ENCODE measurements at places on chromosomes 4 and X.

DNA sequence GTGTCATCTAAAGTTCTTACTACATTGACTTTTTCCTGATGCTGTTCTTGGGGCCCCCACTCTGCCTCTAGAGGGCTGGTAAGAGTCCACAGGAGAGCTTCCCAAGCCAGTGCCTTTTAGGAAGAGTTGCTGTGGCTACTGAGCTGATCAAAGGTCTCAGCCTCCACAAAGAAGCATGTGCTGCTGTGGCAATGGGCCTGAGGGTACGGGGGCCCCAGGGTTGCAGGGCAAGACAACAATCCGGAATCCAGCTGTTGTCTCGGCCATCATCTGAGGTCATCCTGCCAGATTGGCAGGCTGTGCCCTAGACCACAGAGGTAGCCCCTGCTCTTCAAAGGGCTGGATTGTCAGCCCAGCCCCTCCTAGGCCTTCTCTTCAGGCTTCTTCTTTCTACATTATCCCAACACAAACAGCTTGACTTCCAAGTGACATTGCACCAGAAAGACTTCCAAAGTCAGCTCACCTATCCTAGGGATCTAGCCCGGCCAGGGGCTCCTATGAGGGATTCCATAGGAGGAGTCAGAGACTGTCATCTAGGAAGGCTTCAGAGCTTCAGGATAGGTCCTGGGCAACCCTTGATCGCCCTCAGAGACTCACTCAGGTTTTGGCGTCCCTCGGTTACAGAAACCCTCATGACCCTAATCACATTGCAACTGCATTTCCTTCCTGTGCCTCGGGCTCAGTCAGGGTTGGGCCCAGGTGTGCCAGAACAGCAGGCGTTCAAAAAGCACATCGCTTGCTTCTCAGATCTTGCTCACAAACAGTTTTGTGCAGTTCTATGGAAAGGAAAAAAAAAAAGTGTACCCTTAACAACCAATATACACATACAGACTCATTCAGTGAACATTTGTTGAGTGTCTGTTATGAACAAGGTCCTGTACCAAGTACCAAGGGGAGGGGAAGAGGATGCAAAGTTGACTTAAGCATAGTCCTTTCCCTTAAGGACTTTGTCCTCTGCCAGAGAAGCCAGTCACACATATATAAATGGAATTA lies 27.8 kb downstream of the SLC25A5 start:
- no peak for DNase-seq

DNA sequence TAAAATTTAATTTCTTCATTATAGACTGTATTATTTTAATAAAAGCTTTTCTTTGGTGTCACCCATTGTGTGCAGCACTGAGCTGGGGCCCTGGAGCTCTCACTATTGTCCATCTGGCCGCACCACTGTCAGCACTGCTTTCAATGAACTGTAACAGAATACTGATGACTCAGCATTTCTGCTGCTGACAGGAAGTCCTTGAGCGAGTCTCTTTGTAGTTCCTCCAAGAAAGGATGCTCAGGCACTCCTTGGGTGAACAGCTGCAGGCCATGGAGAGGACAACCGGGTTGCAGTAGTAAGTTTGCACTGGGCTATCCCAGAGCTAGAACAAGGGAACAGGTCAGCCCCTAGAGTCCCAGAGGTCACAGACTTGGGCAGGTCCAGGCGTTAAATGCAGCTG lies 81.6 kb downstream of the SORBS2 start:
- no peak for DNase-seq

DNA sequence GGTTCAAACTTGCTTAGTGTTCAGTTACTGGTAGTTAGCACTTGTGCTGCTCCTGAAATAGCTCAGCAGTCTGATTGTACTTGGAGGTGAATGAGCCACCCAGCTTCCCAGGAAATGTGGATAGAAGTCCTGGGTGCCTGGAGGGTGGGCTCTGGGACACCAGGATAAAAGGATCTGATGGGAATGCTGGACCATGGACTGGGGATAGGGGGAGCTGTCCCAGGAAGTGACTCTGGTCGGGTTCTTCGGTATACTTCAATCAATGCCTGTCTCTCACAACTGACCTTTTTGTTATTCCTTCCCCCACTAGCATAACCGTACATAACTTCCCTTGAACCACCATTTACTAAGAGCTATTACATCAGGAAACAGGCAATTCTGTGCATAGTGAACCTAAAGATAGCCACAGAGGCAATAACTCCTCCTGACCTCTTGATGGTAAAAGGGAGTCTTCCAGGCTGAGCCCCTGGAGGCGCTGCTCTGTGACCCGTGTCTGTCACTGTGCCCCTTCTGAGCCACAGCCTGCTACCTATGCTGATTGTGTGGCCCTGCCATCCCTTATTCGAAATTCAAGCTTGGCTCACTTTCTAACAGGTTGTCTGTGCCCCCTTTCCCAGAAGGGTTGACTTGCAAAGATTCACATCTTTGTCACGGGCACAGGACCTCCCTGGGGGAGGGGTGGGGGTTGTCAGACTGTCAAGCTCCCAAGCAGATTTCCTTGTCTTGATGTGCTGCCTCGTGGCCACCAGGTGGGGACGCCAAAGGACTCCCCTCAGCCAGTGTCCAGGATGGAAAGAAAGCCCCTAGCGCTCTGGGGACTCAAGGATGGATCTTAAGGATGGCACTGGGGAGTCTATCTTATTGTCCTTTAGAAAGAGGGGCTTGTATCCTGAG lies 24.5 kb upstream of the WDR1 start:
- DNase-seq, result no peak

DNA sequence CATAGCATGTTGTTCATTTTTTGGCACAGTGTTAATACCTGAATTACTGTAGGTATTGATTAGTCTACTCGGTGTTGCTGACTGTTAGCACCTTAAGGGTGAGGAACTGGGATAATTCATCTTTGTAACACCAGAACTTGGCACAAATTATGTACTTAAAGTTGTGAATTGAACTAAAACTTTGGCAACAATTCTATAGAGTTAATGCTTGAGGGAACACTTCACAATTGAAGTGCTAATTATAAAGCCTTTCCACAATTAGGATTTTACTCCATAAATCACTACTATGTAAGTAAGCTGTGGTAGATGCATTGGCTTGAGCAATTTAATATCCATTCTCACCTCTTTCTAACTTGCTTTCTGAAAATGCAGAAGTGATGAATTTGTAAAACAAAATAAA lies 686.7 kb downstream of the PDHA2 start:
- no peak for DNase-seq

DNA sequence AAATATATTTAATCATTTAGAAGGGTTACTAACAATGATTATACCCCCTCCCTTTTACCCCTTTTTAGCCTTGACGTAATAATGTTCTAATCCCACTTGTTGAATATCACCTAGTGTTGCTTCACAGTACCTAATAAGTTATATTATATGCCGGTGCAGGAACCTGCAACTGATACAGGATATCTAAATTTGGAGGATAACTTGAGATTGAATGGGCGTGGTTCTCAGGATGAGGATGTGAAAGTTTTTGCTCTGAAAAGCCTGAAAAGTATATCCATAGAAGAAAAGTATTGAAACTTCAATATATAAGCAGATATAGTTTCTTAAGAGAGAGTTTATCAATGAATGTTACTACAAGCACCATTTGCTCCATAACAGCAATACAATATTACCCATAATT lies 59.8 kb downstream of the ZNF711 start:
- no peak for DNase-seq

DNA sequence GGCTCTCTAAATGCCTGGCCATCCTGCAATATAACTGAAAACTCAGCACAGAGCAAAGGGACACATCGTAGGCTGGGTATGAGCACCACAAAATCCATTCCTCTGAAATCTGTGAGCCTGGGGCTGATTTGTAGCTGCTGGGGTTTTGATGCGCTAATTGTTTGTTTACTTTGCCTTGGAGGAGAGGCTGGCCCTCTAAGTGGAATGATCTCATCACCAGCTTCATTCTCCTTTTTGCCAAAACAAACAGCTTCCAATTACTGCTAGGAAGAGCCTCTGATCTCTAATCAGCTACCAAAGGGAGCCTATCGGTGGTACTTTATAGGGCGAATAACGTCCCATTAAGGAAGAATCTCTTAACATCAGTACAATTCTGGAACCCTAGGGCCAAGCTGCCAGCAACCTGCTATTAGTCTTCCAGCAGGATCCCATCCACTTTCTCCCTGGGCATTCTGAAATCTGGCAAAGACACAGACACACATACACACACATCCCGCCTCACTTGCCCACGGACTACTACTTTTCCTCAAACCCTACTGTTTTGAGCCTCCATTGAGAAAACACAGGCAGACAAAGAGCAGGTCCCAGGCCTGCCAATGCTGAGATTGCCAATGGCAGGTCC lies 5.8 kb downstream of the ANOS1 start:
- DNase-seq, result peak; percentile 44

GRCh38 chr4:81351654-81352445 lies 119.9 kb downstream of the RASGEF1B start:
- peak; percentile 66 for DNase-seq

DNA sequence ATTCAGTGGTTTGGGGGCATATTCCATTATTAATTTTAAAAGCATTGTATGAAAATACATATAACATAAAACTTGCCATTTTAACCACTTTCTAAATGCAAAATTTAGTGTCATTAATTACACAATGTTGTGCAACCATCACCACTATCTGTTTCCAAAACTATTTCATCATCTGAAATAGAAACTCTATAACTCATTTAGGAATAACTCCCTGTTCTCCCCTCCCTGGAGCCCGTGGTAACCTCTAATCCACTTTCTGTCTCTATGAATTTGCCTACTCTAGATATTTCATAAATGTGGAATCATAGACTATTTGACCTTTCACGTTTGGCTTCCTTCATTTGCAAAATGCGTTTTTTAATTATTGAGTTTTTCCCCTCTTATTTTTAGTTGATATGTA lies 101.4 kb upstream of the GPC4 start:
- DNase-seq, result no peak

DNA sequence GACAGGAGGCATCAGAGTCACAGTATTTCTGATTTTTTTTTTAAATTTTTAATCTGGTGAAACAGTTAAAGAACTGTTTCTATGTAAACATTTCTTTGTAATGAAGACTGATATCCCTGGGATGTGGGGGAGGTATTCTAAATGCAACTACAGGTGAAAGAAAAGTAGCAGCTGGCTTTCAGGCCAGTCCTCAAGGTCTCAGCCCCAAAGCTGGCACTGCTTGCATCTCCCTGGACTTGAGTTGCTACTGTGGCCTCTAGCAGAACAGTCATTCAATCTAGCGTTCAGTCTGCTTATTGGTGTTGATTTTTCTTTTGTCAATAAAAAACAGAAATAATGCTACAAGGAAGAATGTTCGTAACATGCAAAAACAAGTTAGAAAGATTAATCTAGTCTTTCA lies 4.9 kb downstream of the MBNL3 start:
- no peak for DNase-seq

GRCh38 chr4:173834151-173834550 lies 304.1 kb upstream of the HAND2 start:
- no peak for DNase-seq

- DNase-seq, result no peak
Observed at GRCh38 chr4:100356172-100356571, 161.7 kb downstream of the EMCN start.

DNA sequence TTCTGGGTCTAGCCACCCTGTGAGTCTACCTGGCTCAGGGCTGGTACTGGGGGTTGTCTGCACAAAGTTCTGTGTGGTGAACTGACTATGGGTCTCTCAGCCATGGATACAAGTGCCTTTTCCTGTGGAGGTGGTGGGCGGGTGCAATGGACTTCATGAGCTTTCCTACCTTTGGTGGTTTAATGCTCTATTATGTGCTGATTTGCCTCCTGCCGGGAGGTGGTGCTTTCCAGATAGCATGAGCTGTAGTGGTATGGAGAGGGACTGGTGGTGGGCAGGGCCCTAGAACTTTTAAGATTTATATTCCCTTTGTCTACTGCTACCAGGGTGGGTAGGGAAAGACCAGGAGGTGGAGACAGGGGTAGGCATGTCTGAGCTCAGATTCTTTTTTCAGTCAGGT lies 48.0 kb downstream of the PBDC1 start:
- no peak for DNase-seq

GRCh38 chrX:29792335-29792734 lies 423.0 kb upstream of the MAGEB2 start:
- DNase-seq, result no peak

DNA sequence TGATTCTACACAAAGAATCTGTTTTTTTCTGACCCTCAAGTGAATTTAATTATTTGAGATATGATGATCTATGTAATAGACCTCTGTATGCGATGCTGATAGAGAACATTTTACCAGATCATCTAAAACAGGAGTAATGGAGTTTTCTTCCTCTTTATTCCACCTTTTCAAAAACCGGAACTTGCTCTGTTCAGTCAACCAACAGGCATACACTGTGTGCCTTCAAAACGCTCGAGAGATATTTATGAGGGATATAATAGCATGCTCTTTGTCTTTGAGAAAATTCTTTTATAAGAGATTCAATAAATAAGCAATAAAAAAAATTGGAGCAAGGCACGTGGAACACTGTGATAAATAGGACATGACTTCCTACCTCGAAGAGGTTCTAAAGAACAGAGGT lies 2.0 kb downstream of the NYX start:
- no peak for DNase-seq

DNA sequence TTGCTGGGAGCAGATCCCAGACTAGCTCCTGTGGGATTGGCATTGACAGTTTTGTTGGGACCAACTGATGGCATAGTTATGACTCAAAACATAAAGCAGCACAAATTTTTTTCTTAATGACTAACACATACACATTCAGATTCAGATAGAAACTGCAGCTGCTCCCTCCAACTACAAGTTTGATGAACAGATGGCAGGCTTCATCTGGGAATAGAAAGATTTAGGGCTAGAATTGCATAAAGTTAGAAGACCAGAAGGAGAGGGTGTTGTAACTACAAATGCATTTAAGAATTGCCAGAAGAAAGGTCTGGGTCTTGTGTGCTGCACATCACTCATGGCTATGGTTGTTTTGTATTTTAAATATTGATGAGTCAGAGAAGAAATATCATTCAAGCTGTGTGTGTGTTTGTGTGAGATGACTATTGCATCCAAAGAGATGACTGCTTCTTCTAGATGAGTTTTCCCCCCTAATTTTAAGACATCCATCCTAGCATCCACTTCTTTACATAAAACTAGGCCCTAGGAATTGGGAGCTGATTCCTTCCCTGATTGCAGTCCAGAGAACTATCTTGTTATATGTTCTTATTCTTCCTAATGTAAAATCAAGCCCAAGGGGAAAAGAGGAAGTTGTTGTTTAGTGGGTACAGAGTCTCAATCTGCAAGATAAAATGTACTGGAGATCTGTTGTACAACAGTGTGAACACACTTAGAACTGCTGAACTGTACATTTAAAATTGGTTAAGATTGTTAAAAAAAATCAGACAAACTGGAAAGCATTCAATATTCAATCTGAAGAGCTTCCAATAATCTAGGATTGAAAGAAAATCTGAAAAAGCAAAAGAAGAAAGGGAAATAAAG lies 175.1 kb downstream of the PARM1 start:
- no peak for DNase-seq

DNA sequence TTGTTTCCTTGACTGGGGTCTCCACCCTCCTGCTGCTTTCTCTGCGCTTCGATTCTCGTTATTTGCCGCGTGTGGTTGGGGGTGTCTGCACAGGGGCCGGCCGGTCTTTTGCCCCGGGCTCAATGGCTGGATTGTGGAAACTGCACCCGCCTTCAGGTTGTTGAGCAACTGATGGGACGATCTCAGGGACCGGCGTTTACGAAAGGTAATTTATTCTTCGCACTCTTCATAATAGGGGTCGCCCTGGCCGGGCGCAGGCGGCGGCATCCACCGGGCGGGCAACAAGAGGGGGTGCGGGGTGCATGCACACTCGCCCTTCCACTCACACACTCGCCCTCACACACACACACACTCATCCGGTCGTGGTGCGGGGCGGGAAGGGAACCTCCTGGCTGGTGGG lies 1.4 kb downstream of the ADGRL3 start:
- DNase-seq, result no peak

GRCh38 chr4:142567199-142567598 lies 278.9 kb downstream of the INPP4B start:
- DNase-seq, result peak; percentile 70
